HCT116 (cell line): ENCODE measurements at places on chromosomes 4 and X. TPM values are rescaled to one million over a fixed set of nuclear protein-coding genes. Genes with fewer than 3 reads are reported as not detected.

CFAP47 gene
- total RNA-seq = not detected

TLR2 gene
- 0.12 TPM for total RNA-seq

ARHGAP4 gene
- 67.4 TPM for total RNA-seq

DMP1 gene
- total RNA-seq = not detected

TMEM128 gene
- 19.5 TPM for total RNA-seq

SLC49A3 gene
- 5.5 TPM for total RNA-seq

PCSK1N gene
- 0.22 TPM for total RNA-seq

UNC5C gene
- total RNA-seq = not detected

TMEM31 gene
- not detected for total RNA-seq

ODAPH gene
- not detected for total RNA-seq

RAB39B gene
- 0.10 TPM for total RNA-seq

MTMR8 gene
- 1.1 TPM for total RNA-seq

BMP3 gene
- not detected for total RNA-seq

TACC3 gene
- 106 TPM for total RNA-seq

MAP3K15 gene
- 1.3 TPM for total RNA-seq

GLUD2 gene
- total RNA-seq = 0.22 TPM

NLGN3 gene
- 1.4 TPM for total RNA-seq

PNCK gene
- 0.84 TPM for total RNA-seq

CACNA1F gene
- not detected for total RNA-seq

RAB40A gene
- total RNA-seq = not detected

REST gene
- total RNA-seq = 42.6 TPM

PNMA6F gene
- total RNA-seq = not detected

PROM1 gene
- 17.7 TPM for total RNA-seq

PALLD gene
- 166 TPM for total RNA-seq

EPGN gene
- 1.5 TPM for total RNA-seq

DCLK2 gene
- total RNA-seq = 2.7 TPM

PCDH7 gene
- total RNA-seq = 65.9 TPM

IL1RAPL1 gene
- total RNA-seq = 2.8 TPM

ALAS2 gene
- total RNA-seq = not detected

NAA15 gene
- total RNA-seq = 79.7 TPM

DCAF4L1 gene
- total RNA-seq = 0.39 TPM

MEPE gene
- not detected for total RNA-seq

MTNR1A gene
- 0.84 TPM for total RNA-seq

CCKAR gene
- total RNA-seq = not detected

STATH gene
- total RNA-seq = not detected

SPANXN4 gene
- total RNA-seq = not detected

SOX3 gene
- total RNA-seq = not detected

GYPA gene
- not detected for total RNA-seq

FGFBP1 gene
- total RNA-seq = 8.7 TPM

SPOCK3 gene
- total RNA-seq = 1.7 TPM

ARHGAP36 gene
- not detected for total RNA-seq

IL21 gene
- 0.12 TPM for total RNA-seq

CSN2 gene
- not detected for total RNA-seq

NHSL2 gene
- total RNA-seq = 0.22 TPM

TLL1 gene
- total RNA-seq = 0.37 TPM

HELQ gene
- 14.6 TPM for total RNA-seq

NUDT11 gene
- not detected for total RNA-seq

TKTL1 gene
- 0.34 TPM for total RNA-seq

DCAF8L2 gene
- total RNA-seq = not detected

GPRIN3 gene
- total RNA-seq = 0.39 TPM

IQSEC2 gene
- total RNA-seq = 20.7 TPM

PTPN13 gene
- total RNA-seq = 14.6 TPM

HS6ST2 gene
- 24.6 TPM for total RNA-seq

CLCN4 gene
- total RNA-seq = 3.1 TPM
